COR-L47 (cell line): ENCODE measurements at places on chromosomes 6 and 20.

DNA sequence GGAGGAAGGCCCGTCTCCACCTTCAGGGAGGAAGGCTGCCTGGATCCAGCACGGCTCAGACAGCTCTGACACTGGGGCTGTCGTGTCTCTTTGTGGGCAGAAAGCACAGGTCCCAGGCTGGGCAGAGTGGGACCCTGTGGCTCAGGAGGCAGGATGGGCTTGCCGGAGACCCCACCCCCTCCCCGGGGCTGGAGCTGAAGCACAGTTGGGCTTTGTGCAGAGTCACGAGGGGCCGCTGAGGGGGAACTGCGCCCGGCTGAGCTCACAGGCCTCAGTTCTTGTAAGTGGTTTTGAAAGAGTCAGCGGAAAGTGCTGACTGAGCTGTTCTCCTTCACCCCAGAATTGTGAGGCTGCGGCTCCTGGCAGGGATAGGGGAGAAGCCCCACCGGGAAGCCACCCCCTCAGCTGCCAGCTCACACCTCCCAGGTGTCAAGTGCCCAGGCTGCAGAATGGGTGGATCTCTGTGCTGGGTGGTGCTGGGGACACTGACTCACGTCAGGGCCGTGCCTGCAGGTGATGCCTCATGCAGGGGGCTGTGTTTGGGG lies 145.5 kb upstream of the RNF24 start:
- DNase-seq, result no peak

DNA sequence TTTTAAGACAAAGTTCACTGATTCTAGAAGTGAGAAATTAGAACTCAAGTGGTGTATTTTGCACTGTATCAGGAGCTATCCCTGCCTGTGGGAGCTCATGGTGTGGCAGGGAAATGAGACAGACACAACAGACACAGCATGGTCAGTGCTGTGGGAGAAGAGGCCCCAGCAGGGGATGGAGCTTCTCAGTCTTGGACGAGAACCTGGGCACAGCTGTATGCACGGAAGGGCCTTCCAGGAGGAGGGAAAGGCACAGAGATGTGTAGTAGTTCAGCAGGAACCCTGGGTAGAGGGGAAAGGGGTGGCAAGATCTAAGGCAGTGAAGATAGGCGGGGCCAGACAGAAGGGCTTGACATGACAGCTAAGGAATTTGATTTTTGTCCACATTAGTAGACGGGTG lies 48.8 kb upstream of the KIF25 start:
- no peak for DNase-seq

DNA sequence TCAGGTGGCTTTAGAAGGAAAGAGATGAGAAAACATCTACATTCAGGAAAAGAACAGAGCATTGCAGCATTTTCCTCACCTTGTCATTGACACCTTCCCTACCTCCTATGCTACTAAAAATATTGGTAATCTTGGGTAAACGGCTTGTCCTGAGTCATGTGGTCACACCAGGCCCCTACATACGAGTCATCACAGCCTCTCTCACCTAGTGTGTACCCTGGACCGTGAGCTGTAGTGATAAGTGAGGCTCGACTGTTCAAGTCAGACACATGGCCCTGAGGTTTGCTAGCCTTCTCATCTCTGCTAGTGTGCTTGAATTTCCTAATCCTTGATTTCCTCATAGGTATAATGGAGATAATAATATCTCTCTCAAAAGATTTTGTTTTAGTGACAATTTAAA lies 29.6 kb upstream of the TMEM244 start:
- no peak for DNase-seq

GRCh38 chr6:14743474-14744211 lies 502.2 kb upstream of the JARID2 start:
- no peak for DNase-seq

DNA sequence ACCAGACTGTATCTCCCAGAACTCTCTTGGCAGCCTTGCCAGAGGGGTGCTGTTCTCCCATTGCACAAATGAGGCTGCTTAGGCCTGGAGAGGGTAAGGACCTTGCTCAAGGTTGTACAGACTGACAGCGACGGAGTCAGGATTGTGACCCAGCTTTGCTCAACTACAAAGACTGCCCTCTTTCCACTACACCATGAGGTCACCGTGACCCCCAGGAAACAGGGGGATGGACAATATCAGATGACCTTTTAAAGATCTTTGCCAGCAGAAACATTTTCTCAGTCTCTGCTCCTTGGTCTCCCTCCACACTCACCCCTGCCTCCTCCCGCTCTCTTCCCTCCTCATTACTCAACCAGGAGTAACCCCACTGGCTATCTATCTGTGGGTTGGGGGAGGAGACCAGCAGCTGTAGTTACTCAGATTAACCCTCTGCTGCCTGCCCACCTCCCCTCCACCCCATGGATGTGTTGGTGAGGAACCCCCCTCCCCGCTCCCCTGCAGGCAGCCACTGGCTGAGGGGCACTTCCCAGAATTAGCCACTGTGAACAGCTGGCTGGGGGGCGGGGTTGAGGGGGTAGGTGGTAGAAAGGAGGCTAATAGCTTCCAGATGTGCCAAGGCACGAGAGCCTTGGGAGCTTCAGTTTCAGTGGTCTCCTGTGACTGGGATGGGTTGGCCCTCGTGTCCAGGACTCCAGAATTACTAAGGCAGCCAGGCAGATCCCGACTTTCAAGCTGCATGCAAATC lies 26.9 kb upstream of the MRPS18A start:
- no peak for DNase-seq

DNA sequence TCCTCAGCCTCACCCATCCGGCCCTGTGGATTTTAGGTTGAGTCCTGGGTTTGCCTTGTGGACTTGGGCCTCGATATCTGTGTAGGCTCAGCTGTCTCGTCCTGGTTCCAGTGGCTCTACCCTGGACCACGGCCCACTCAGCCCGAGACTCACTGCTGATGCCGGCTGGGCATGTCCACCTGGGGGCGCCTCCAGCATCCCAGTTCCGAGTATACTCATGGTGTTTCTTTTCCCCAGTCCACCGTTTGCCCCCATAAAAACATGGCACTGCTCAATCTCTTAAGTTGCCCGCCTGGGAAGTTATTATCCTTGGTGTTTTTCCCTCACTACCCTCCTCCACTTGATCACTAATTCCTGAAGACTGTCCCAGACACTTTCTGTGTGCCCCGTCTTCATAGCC lies 99.1 kb downstream of the ARID1B start:
- no peak for DNase-seq

GRCh38 chr20:2104236-2104635 lies 2.6 kb downstream of the STK35 start:
- no peak for DNase-seq

- no peak for DNase-seq
Observed at GRCh38 chr6:149445573-149445972, 39.2 kb downstream of the ZC3H12D start.

GRCh38 chr6:43842231-43842794 lies 72.3 kb downstream of the VEGFA start:
- DNase-seq, result no peak

- no peak for DNase-seq
Observed at GRCh38 chr6:2795956-2796355, 30.8 kb downstream of the WRNIP1 start.

DNA sequence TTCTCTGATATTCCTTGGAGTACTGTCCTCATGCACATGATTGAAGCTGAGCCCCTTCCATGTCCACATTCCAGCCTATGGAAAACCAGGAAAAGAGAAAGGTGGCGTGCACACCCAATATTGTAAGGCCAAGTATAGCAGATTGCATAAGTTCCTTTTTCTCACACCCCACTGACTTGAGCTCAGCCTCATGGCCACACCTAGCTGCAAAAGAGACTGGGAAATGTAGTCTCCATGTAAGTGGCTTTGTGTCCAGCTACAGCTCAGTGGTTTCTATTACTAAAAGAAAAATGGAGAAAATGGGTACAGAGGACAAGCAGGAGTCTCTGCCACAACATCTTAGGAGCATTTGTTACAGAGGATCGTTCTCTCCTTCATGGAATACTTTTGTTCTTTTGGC lies 10.8 kb upstream of the UST start:
- DNase-seq, result no peak

GRCh38 chr6:138240476-138241245 lies 22.4 kb upstream of the PBOV1 start:
- no peak for DNase-seq

GRCh38 chr20:41078329-41078728 lies 49.7 kb downstream of the TOP1 start:
- DNase-seq, result no peak

- DNase-seq, result no peak
Observed at GRCh38 chr6:113102761-113103160, 754.4 kb upstream of the MARCKS start.

DNA sequence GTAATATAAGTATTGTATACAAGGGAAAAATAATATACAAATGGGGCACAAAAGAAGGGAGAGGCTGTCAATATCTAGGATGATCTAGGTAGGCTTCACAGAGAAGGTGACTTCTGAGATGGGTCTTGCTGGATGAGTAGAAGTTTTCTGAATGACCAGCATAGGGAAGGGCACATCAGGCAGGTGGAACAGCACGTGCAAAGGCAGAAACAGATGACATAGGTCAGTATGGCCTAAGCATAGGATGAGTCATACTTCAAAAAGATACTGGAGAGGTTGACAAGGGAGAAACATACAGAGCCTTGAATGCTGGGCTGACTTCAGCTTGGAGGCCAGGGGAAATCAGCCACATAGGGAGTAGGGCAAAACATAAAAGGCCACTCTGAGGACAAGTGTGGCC lies 31.9 kb upstream of the SIRPA start:
- no peak for DNase-seq

- DNase-seq, result no peak
Observed at GRCh38 chr20:5491455-5491854, 174.7 kb upstream of the PROKR2 start.

- no peak for DNase-seq
Observed at GRCh38 chr6:44272529-44272928, 2.3 kb downstream of the TMEM151B start.

GRCh38 chr20:23257848-23258746 lies 92.5 kb upstream of the NXT1 start:
- DNase-seq, result peak; percentile 48

DNA sequence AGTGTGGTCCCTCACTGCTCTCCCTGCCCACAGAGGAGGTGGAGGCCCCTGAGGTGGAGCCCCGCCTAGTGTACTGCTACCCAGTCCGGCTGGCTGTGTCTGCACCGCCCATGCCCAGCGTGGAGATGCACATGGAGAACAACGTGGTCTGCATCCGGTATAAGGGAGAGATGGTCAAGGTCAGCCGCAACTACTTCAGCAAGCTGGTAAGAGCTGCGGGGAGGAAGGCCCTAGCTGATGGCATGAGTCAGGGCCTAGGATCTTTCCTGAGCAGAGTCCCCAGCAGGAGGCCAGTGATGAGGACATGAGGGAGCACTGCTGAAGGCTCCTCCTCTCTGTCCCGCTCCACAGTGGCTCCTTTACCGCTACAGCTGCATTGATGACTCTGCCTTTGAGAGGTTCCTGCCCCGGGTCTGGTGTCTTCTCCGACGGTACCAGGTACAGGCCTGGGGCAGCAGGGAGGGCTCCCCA lies 11.2 kb downstream of the PCIF1 start:
- no peak for DNase-seq

- DNase-seq, result no peak
Observed at GRCh38 chr6:84492241-84493165, 265.1 kb upstream of the CEP162 start.

DNA sequence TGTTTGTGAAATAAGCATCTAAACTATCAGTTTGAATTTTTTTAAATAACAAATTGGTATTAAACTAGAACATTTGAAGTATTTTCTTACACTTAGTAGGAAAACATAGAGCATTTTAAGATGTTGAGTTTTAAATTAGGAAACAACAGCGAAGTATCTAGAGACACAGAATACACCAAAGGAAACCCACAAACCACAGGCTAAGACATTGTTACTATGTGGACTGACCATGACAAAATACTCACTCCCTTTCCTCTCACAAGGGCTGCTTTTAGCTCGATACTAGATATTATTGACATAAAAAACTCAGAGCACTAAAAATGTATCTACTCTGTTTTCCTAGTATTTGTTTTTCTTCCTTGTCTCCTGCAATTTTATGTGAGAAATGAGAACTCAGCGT lies 266.0 kb upstream of the CITED2 start:
- DNase-seq, result no peak
